ENCODE measurements at places on chromosomes 7 and 10.

DNA sequence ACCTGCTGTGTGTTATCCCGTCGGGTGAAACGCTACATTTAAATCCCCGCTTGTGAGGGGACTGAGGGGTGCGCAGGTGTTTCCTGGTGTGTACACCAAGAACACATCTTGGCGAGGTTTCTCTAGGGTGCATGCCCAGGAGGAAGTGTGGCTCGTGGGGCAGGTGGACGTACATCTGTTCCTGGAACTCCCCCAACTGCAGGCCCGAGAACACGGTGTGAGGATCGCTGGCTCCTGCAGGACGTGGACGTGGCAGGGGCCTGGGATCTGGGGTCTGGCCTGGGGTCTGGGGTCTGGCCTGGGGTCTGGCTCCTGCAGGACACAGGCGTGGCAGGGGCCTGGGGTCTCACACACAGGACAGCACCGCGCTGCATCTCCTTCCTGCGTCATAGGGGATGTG, 10.1 kb downstream of the KNDC1 start:
- no peak for DNase-seq

DNA sequence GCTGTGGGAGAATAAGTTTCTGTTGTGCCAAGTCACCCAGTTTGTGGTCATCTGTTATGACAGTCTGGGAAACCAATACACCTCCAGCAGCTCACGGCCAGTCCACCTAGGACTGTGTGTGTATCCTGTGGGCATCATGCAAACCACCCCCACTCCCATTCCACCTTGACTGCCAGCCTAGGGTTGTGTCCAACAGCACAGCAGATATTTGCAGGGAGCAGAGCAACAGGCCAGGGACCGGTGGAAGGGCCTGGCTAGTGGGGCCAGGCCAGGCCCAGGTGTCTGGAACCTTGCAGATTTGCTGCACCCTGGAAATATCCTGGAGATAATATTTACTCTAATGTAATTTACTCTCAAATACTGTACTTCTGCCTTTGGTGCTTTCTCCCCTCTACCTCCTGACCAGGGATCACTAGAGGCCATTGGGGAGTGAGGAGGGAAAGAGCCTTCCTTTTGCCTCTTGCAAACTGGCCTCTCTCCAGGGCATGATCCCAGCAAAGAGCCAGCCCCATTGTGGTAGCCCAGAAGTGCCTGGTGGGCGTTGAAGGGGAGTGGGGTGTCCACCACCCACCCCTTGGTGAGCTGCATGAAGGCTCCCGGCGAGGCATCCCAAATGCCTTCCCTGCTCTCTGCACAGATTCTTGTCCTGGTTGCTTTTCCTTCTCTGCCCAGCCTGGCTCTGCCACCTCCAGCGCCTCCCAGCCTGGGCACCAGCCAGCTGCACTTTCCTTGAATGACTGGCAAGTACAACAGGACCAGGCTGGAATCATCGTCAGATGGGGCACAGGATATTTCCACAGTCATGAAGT, 15.2 kb upstream of the TPST1 start:
- no peak for DNase-seq

DNA sequence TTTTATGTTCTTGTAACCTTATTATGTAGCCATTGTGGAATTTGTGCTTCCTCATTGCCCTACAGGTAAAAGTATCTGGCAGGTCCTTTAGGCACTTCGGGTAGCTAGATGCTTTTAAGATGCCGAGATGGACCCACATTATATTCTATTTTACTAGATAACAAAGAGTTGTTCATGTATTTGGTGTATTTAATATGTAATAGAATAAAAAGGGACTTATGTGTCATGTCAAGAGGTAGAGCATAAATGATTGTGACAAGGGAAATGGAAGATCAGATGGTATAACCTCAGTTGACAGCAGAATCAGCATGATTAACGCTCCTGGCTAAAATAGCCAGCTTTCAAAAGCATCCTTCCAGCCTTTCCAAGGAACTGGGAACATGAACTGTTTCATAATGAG, 50.6 kb downstream of the NPY start:
- no peak for DNase-seq

DNA sequence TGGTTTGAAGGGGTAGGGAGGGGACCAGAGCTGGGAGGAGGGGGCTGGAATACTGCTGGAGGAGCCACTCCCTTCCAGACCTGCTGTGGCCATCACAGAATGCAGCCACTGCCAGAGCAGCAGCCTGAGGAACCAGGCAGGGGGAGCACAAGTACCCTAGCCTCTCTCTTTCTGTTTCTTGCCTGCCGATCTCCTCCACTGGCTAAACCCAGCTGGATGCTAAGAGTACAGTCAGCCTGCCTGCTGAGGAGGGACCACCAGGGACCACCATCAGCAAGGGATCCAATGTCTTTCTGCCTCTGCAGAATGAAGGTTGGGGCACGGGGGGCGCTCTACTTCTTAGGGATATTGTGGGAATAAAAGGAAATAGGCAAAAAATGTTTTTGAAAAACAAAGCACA, 4.7 kb downstream of the BLVRA start:
- no peak for DNase-seq

DNA sequence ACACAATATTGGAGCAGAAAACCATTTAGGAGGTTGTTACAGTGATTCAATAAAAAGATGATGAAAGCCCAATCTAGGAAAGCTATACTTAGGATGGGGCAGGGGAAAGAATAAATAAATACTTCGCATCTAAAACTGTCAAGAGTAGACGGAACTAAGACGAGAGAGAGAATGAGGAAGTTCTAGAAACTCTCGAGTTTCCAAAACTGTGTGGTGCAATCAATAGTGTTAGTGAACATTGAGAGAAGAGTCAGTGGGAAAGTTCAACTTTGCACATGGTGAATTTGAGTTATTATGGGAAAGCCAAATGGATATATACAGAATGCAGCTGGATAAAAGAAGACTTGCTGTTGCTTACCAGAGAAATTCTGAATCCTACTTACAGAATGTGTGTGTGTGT, 133.8 kb upstream of the MEOX2 start:
- no peak for DNase-seq

- no peak for DNase-seq
Observed at GRCh38 chr10:125514206-125515162, 168.5 kb downstream of the TEX36 start.
